Stomach (tissue), 19 donors: ENCODE measurements at places on chromosomes 12 and 14. TPM values are rescaled to one million over a fixed set of nuclear protein-coding genes. Genes with fewer than 3 reads are reported as not detected.

Gene RFX4
- polyA plus RNA-seq, result not detected

Gene CD163
- polyA plus RNA-seq, result 32.5 TPM

Gene FOXA1
- polyA plus RNA-seq, result 17.4 TPM

Gene RTL1
- not detected for polyA plus RNA-seq

Gene LRFN5
- 0.76 TPM for polyA plus RNA-seq

Gene SPSB2
- polyA plus RNA-seq, result 13.4 TPM

Gene GYS2
- polyA plus RNA-seq, result 0.33 TPM

Gene P2RX7
- 0.31 TPM for polyA plus RNA-seq

DNA sequence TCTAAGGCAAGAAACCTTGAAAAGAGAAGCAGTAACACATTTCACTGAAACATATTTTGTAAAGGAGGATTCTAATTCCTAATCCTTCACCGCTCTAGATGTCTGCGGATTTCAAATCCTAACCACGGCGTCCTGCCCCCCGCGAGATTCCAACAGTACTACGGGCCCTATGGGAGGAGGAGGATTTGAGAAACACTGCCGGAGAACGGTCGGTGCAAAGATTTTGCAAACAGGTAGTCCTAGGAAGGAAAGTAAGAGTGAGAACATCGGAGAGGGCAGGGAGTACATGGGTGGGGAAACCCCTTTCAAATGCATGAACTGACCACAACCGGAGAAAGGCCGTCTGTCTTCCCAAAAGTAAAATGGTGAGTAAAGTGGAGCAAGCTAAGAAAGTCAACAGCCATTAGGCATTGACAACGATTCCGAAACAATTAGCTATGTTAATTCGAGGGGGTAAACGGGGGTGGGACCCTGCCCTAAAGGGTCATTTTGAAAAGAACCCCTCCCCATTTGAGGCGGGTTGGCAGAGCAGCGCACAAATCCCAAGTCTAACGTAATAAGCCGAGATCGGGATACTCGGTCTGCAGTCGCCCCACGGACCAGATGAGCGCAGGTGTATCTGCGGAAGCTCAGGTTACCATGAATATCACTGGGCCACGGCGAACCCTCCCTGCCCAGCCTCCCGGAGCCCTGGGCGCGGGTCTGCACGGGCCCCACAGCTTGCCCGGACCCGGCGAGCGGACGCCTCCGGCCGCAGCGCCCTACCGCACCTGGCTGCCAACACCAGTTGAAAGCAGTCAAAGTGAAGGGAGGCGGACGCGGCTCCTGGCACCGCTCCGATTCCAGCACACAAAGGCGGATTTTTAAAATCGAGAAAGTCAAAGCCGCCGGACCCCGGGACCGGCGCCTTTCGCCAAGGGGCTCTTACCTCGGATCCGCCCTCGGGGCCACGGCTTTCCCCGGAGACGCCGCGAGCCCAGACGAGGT, 662 bp downstream of the EPS8 start:
- DNase-seq, result peak; percentile 60

- no peak for DNase-seq
Measured at GRCh38 chr14:34056046-34056445, 105.2 kb upstream of the EGLN3 start.

GRCh38 chr12:91177381-91177780, 5.2 kb downstream of the DCN start:
- DNase-seq, result no peak

DNA sequence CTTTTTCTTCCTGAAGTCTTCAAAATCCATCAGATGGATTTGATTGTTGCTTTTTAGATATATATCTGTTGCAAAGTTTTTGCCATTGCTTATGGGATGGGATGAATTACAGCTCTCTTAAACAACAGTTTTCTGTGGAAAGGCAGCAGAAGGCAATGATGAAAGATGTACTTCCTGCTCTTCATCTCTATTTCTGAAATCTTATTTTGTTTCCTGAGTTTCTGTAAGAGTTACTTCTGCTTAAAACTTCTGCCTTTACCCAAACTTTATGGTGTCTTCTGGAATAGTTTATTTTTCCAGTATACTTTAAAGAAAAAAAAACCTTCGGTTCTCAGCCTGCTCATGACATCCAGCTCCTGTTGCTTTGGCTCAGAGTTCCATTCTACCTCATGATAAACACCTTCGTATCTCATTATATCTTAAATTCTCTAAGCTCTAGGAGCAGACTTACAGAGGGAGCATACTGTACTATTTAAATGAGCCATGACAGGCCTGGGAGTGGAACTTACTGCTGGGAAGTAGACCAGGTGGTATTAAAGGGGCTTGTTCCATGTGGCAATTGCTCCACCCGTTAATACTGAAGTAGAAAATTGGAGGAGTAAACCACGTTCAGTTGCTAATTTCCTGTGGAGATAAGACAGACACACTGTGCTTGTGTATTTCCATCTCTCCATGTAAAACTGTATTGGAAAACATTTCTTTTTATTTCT, 288.4 kb downstream of the FBXL14 start:
- DNase-seq, result no peak

- DNase-seq, result no peak
Measured at GRCh38 chr12:89064151-89064550, 288.1 kb downstream of the DUSP6 start.

DNA sequence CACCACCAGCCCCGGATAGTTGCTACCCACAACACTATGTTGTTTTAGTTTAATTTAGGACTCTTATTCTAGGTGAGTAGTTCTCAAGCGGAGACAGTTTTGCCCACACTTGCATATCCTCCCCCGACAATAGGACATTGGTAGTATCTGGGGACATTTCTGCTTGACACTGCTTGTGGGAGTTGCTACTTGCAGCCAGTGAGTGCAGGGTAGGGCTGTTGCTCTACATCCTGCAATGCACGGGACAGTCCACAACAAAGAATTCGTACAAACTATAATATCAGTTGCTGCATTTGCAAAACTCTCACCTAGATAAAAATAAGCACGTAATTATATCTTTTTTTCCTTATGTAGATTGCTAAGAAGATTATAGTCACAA, 111.8 kb upstream of the DNM1L start:
- DNase-seq, result no peak

DNA sequence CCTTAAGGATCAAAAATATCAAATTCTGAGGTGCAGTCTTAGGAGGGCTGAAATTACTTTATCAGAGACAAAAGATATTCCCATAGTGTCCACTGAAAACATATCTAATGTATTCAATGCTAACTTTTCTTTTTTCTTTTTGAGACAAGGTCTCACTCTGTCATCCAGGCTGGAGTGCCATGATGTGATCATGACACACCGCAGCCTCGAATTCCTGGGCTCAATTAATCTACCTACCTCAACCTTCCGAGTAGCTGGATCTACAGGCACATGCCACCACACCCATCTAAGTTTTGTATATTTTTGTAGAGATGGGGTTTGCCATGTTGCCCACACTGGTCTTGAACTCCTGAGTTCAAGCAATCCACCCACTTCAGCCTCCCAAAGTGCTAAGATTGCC, 68.3 kb downstream of the ZC3H14 start:
- DNase-seq, result no peak

DNA sequence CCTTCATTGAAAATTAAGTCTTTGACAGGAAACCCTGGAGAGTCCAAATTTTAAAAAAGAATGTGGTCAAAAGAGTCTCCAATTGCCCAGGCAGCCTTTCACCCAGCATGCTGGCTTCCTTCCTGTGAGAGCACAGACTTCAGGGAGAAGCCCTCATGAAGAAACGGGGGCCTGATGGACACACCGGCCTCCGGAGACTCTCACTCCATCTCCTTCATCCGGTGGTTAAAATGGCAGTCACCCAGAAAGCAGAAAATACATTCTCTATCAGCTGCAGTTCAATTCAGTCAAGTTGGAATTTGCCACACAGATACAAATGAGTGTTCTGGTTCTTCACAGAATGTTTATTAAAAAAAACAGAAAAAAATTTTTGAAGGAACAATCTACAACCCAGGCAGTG, 56.5 kb downstream of the CPM start:
- no peak for DNase-seq

- DNase-seq, result no peak
Measured at GRCh38 chr12:105524961-105525360, 194.5 kb downstream of the C12orf75 start.

- no peak for DNase-seq
Measured at GRCh38 chr14:101500681-101501080, 60.6 kb upstream of the DIO3 start.

DNA sequence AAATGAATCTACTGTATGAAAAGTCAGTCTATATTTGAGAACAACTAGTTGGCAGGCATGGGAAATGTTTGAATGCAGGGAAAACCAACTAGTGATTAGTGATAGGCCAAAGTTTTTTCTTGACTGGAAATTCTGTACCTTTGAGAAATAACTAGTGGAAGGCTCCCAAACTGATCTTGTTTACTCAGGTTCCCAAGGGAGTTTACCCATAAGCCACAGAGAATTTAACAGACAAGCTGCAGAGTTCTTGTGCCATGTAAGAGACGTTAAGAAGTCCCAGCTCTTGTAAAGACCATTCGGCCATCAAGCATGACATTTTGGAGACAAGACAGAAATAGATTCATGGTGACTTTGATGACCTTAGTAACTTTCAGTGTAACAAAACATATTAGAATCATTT, 1882.8 kb upstream of the SEL1L start:
- no peak for DNase-seq

DNA sequence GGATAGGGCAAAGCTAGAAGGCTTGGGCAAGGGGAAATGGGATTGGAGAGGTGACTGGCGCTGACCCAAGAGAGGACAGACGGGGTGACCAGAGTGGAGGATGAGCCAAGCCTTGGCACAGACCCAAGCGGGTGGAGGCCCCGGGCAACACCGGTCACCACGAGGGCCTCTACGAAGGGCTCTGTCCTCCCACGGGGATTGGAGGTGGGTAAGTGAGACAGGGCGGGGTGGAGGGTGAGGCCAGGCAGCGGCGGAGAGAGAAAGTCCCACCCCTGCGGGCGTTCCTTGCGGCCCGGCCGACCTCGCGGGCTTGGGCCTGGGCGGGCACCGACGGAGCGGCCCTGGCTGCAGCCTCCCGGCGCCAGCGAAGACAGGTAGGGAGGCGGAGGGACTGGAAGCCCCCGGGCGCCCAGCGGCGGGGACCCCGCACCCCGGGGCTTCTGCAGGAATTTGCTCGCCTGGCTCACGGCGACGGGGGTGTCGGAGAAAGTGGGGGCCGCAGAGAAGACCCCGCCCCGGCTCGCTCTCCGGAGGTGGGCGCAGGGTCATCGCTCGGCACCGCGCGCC, at the start of gene PAPLN:
PAPLN (plus strand) TSS at position 288 of the 567 bp plus-strand sequence. CDS start 2,273 bp downstream, outside the sequence.
- peak; percentile 83 for DNase-seq

DNA sequence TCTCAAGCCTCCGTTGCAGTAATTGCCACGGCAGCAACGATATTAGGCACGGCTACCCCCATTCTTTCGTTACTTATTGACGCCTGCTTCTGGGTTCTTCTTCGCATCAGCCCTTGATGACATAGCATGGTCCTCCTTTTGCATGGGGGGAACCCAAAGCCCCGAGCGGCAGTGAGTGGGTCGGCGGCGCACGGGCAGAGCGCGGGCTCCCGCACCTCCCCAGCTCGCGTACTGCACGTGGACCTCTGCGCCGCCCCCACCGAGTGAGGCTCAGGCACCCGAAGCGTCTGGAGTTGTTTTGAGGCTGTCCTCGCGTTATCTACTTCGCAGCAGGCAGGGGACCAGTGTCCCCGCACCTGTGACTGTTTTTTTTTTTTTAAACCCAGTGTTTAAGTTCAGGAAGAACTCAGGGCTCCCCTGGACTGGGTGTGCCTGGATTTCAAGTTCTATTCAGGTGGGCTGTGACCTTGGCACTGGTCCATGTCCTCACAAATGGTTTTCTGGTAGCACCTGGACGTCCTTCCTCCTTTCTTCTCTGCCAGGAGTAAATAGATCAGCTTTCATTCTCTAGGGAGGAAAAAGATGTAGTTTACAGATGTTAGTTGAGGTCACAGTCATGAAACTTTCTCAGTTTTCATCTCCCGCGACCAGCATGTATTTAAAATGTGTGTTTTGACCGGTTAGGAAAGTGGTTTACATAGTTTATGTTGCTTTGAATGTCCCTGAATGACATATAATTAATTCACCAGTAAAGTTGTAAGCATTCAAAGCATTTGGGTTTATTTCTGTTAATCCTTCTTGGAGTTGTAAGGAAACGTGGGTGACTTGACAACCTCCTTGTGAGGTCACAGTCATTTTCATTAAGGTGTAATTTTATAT, 1.4 kb upstream of the FOXN4 start:
- no peak for DNase-seq

GRCh38 chr14:99545586-99545985, 58.4 kb downstream of the CCDC85C start:
- no peak for DNase-seq

DNA sequence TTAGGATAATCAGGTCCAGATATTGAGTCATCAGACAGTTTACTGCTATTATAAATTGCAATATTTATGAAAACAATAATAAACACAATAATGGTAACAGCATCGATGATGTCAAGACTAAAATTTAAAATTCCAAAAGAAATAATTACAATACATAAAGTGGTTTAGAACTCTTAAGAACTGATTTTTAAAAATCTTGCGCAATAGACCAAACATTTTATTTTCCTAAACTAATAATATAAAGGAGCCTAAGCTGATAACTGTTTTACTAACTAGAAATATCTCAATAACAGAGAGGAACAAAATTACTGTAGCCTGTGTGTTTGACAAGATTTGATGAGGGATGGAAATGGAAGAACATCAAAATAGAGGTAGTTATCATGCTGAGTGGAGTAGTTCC, 93.9 kb upstream of the TRHDE start:
- DNase-seq, result no peak

- DNase-seq, result peak; percentile 65
Measured at GRCh38 chr14:95876761-95877538, at the start of gene TUNAR. Gene TUNAR, plus strand, starts transcription at chr14:95876832.

GRCh38 chr12:131389054-131390013, 321.6 kb upstream of the SFSWAP start:
- no peak for DNase-seq

DNA sequence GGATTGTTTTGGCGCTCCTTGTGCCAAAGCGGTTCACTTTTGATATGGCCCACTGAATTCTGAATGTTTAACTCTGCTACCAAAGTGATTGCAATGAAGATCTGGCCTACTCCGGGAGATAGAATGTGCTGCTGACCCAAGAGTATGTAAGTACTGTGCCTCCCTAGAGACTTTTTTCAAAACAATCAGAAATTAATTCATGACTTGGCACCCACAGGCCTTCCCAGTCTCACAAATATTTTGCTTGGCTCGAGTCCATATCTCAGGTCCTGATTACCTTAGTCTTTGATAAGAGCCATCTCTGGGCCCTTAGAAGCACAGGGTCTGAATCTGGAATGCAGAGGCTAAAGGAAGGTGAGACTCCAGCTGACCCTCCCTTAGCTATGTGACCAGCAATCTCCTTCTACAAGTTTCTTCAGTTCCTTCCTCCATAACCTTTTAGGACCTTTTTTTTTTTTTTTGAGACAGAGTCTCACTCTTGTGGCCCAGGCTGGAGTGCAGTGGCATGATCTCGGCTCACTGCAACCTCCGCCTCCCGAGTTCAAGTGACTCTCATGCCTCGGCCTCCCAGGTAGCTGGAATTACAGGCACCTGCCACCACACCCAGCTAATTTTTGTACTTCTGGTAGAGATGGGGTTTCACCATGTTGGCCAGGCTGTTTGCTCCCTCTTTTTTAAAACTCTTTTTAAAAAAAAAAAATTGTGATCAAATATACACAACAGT, 49.5 kb upstream of the METAP2 start:
- peak; percentile 56 for DNase-seq
